ENCODE measurements at places on chromosomes 5 and 9. TPM values are rescaled to one million over a fixed set of nuclear protein-coding genes. Genes with fewer than 3 reads are reported as not detected.

Gene RUFY1
- total RNA-seq: 34.0 TPM

Gene COL23A1
- 15.0 TPM for total RNA-seq

Gene S1PR3
- total RNA-seq: 7.1 TPM

DNA sequence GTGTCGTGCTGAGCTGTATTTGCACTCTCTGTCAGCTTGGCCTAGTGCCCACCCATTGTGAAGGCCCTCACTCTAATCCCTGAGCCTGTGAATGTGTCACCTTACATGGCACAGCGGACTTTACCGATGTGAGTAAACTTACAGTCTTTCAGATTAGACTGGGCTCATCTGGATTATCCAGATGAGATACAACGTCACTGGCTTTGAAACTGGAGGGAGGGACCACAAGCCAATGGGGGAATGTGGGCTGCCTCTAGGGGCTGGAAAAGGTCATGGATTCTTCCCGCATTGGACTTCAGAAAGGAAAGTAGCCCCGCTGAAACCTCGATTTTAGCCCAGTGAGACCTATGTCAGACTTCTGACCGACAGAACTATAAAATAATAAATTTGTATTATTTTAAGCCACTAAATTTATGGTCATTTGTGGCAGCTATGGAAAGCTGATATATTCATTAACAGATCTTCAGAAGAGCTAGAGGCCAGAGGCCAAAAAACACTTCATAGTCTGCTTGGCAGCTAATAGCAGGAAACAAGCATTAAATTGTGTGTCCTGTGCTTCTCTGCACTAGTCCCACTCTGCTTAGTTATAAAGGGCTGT is 139.0 kb upstream of the GAS1 start:
- no peak for DNase-seq

GRCh38 chr9:78884611-78885150 is 587.8 kb downstream of the PSAT1 start:
- DNase-seq: no peak

- no peak for DNase-seq
Measured at GRCh38 chr5:25619273-25619672, 974.5 kb upstream of the CDH10 start.

- no peak for DNase-seq
Measured at GRCh38 chr9:126934441-126934840, 19.9 kb downstream of the RALGPS1 start.

- DNase-seq: no peak
Measured at GRCh38 chr5:138975098-138975847, 100.1 kb upstream of the LRRTM2 start.

GRCh38 chr5:160799184-160799583 is 52.8 kb downstream of the ATP10B start:
- no peak for DNase-seq

DNA sequence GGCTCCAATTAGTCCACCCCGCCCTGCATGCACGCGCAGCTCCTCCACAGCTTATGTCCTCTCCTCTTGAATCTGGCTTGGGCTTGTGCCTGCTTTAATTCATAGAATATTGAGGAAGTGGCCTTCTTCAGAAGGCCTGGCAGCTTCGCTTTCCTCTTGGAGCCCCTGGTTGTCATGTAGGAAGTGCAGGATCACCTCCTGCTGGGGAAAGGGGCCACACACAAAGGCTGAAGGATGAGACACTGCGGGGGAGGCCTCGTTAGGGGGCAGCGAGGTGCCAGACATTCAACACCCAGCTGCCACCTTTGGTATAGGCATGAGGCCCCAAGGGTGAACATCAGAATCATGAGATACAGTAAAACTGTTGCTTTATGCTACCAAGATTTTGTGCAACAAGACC is 2.7 kb upstream of the CNOT6 start:
- DNase-seq: no peak

- DNase-seq: no peak
Measured at GRCh38 chr5:102991802-102992201, 128.1 kb downstream of the GIN1 start.

- no peak for DNase-seq
Measured at GRCh38 chr5:1793301-1793740, 6.3 kb downstream of the MRPL36 start.

DNA sequence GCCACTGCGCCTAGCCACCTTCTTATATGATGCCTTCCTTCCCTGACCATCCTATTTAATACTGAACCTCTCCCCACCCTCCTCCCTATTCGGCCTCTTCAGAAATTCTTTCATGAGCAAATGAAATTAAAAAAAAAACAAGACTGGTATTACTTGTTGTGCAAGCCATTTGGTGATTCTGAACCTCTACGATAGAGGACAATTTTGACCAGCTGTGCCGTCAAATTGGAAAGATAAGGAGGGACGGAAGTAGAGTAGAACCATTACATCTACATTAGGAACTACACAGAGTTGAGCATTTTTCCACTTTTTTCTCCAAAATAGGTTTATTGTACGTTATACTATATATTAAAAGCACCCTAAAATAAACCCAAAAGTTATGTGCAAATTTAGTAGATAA is 2.9 kb downstream of the DHX29 start:
- no peak for DNase-seq

- no peak for DNase-seq
Measured at GRCh38 chr5:59790376-59790775, 103.2 kb downstream of the PDE4D start.

- no peak for DNase-seq
Measured at GRCh38 chr5:170307575-170308465, 10.2 kb upstream of the LCP2 start.
